Right forelimb (tissue), 1 donor: ENCODE measurements at places on chromosomes 1 and 21.

- no peak for DNase-seq
Observed at GRCh38 chr1:208942394-208943130, 641.0 kb upstream of the CAMK1G start.

GRCh38 chr1:110207831-110208230 is 2.3 kb upstream of the KCNC4 start:
- DNase-seq, result peak; percentile 81

GRCh38 chr1:46456411-46456963 is 33.1 kb upstream of the DMBX1 start:
- DNase-seq, result no peak

- DNase-seq, result no peak
Observed at GRCh38 chr1:57421806-57422205, 2.1 kb downstream of the DAB1 start.

- DNase-seq, result no peak
Observed at GRCh38 chr1:184161071-184161698, 109.7 kb downstream of the TSEN15 start.
